Right lobe of liver (tissue), 6 donors: ENCODE measurements at places on chromosomes 1 and 21.

DNA sequence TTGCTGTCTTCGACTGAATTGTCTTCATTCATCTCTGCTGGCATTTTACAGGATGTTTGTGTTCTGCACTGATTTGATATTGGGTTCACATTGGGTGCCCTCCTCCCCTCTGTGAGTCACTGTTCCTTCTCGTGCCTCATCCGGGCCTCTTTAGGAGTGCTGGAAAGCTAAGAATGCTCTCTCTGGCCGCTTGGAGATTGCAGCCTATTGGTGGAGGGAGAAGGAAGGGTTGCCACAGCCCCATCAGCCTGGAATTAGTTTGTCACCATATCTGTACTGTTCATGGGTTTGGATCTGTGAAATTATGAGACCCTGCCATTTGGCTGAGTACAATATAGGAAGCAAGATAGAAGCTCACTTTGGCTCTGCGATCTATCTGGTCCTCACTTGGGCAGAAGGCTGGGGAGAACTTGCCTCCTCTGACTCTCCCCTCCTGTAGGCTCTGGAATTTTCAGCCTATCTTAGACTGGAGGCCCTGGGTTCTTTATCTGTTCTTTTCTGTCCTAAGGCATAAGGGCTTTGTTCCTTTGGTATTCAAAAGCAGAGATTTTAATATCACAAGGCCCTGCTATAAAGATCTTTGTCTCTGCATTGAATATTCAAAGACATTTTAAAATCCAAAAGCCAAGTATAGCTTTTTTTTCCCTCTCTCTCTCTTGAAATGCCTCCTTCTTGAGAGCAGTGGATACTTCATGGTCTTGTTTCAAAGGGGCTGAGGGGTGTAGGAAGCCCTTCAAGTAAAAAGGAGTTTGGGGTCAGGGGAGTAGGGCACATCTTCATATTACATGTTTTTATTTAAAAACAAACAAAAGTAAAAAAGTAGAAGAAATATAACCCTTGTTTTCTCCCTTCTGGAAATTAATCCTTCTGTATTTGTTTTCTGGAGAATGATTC, 347.9 kb downstream of the ZP4 start:
- DNase-seq = no peak

DNA sequence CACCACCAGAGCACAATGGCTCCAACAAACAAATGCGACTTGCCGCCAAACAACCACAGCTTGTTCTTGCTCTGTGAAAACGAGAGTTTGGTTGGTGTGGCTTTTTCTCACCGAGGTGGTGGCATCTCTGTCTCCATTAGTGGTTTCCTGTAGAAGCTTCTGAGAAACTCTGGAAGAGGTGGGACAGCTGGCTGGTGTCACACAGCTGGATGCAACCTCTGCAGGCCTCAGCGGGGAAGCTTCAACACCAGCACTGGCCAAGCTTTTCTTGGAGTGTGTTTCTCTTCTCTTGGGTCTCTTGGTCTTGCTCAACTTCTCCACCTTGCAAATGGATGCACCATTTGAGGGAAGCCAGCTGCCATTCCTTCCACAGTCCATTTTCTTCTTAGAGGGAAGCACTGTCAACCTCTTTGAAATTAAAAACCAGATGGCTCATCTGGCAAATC, 124.8 kb downstream of the KCNN3 start:
- DNase-seq = peak; percentile 6

- DNase-seq = no peak
These were observed 51.2 kb downstream of the FBXO2 start for GRCh38 chr1:11602981-11603380.

- DNase-seq = no peak
These were observed 160.3 kb downstream of the CACNA1E start for GRCh38 chr1:181643631-181644030.

DNA sequence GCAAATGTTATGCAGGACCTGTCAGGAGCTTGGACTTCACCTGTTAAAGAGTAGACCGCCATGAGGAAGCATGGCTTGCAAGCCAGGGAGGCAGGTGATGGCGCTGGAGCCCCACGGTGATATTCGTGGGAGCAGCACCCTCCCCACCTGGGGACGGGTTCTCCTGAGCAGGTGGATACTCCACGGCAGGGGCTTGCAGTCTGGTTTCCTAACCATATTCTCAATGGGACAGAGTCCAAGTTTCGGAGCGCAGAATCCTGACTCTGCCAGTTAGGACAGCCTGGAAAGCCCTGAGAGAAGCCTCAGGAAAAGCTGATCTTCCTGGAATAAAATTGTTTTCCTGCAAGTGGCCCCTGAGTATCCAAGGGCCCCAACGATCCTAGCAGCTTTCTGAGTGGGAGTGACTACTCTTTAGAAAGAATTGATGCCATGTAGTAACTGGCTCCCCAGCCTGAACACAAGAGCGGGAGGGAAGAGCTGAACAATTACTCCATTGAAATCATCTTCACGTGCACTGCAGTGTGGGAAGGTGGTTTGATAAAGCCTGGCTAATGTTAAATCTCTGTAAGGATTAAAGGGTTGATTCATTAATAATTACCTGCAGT, 146.3 kb upstream of the RAB4A start:
- DNase-seq = peak; percentile 67

DNA sequence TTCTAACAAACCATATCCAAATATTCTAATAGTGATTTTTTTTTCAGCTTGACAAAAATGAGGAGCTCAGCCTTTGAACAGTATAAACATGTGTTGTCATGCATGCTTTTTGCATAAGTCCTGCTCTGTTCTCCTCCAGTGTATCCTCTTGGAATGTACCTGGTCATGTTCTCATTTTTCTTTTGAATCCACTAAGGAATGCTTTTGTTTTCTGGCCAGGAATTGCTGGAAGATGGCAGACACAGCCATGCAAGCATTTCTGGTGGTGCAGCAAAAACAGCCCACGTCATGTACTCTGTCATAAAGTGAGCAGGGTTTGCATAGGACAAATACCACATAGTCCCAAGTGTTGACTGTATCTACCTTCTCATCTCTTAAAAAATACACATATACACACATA, 11.5 kb upstream of the PLD5 start:
- DNase-seq = no peak

DNA sequence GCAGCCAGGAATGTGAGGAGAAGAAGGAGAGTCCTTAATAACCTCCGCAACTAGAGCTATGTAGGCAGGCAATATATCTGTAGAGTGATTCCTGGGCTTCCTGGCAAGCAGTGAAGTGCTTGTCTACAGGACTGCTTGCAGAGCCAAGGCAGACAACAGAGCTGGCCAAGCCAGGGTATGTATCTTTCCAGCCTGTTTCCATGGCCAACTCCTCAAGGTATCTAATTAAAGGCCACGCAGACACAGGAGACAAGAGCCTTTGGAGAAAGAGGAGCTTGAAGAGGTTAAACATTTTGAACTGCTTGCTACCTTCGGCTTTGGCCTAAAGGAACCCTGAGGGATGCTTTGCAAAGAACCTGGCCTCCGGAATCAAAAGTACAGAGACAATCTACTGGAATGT, 137.4 kb downstream of the PIGK start:
- no peak for DNase-seq

DNA sequence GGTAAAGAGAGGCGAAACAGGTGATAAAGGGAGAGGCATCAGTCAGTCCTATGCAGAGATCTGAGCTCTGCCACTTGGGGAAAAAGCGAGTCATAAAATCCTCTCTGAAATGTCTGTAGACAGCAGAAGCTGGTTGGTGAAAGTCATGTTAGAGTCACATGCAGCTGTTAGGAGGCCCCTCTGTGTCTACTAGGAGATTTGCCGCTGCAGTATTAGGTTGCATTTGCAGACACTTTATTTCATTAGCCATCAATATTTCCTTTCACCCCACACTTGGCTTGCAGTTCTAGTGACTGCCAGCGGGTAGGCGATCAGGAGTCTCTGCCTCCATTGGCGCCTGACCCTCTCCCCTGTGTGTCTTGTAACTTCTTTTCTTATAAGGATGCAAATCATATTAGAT, 16.2 kb downstream of the ATP1A4 start:
- DNase-seq = no peak

DNA sequence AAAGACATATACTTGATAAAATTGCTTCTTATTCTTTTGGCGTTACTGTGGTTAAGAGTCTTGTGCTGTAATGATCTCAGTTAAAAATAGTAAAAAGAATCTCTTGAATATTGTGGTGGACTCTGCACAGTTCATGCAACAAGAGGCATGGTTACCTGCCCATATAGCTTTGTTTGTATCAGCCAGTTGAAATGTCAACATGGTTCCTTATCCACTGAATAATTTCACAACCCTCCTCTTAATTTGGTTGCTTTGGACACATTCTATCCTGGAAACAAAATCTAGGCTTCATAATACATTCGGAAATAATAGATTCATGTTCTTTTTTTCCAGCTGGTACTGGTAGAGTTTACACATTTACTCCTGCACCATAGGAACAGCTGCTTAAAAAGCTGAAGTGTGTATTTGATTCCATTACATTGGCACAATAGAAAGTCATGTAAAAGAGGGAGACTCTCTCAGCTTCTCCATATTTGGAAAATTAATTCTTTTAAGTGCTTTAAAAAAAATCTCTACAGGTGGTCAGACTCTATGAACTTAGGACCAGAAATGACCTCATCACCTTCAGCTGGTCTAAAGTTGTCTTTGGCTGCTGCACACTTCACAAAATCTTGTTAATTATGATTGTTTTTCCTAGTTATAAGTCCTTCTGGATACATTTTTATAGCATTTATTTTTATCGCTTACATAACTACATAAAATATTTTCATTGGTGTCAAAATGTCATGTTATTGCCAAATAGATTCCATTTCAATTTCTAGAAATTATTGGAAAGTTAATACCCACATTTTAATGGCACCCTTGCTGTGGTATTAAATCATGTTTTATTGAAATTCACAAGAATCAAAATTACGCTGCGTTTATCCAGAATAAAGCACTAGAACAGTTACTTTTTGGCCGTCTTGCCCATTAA, 100.2 kb downstream of the LTN1 start:
- no peak for DNase-seq

DNA sequence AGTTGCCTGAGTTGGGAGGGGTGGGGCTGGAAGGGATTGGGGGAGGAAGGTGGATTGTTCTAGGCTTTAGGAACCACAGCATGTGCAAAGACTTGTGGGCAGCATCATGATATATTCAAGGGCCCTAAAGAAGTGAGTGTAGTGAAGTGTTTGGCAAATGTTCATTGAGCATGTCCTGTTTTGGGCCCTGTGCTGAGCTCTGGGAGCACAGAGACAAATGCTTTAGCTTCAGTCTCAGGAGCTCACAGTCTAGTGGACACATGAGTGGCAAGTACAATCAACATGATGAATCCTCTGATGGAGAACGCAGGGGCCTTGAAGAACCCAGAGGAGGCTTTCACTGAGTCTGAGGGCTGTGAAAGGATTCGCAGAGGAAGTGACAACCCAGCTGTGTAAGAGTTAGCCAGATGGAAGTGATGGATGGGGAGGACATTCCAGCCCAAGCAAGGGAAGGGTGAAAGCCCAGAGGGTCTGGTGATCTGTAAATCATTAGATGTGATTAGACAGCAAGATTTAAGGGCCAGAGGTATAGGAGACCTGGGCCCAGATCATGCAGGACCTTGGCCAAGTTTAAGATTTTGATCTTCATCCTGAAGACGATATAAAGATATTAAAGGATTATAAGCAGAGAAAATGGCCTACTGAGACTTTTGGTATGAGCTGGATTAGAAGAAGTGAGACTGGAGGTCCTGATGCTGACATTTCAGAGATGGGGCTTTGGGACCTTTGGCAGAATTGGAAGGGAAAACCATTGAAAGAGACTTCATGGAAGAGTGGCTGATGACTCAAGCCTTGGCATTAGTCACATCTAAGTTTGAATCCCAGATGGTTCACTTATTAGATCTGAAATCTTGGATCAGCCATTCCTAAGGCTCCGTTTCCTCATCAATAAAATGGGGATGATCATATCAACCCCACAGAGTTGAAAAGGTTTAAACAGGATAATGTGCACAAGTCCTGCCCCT, 4.6 kb downstream of the IPO13 start:
- DNase-seq = no peak

DNA sequence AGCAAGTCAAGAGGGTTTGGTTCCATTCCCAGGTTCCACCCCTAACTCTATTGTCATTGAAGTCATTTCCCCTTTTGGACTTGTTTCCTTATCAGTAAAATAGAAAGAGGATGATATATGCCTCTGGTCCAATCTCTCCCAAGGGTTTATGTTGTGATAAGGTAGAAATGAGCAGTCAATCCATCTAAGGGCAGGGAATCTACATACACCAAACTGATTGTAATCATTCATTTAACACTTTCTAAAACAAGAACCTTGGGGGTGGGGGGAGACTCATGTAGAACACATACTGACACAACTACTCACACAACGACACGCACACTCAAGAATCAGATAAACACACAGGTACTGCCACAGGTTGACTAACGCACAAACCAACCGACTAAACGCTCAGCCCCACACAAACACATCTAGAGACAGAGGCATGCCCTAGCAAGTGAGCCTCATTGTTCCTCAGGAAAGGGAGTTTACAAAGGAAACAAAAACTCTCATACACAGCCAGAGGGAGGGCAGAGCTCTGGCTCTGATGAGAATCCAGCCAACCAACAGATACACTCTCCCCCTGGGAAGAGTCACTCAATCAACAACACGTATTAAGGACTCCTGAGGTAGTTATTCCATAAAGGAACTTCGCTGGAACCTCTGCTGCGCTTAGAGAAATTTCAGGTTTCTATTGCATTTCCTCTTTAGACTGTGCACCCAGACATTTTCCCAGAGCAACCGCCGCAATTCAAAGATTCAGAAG, 1.0 kb downstream of the F11R start:
- DNase-seq = no peak

GRCh38 chr1:67298762-67299161, 8.9 kb upstream of the IL12RB2 start:
- no peak for DNase-seq

- DNase-seq = peak; percentile 51
These were observed 66.6 kb downstream of the TRIM11 start for GRCh38 chr1:228339766-228340685.

- no peak for DNase-seq
These were observed 13.3 kb downstream of the TRPM2 start for GRCh38 chr21:44366586-44367211.

DNA sequence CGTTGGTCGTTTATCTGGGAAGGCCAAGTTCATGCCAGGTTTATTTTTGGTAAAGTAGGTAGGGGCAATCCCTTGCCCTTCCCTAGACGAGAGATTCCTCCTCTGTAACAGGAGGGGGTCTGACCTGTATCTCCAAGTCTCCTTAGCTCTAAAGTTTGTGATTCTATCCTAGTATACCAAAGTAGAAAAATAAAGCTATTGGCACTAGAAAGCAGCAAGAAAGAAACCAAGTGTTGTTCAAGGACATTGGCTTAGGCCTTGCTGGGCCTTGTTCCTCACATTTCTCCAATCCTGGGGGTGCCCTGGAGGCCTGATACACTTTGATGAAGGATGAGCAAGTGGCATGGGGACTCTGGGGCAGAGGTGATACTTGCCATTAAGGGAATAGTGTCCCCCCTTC, 814 bp downstream of the MTARC2 start:
- no peak for DNase-seq

DNA sequence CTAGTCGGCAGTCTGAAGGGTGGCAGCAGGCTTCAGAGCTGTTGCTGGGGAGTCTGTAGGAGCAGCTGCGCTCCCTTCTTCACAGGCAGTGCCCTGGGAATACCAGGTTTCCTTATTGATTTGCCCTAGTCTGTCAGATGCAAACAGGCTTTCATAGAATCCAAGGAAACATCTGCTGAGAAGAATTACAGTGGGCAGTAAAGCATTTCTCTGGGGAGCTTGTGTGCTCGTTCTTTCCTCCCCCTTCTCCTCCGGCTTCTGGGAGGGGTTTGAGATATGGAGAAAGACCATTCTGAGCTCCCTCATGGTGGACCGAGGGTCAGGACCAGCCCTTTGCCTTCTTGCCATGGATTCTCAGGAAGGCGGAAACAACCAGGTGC, 25.4 kb upstream of the PARP1 start:
- DNase-seq = no peak
